H7 (cell line): ENCODE measurements at places on chromosomes 12 and 14. TPM values are rescaled to one million over a fixed set of nuclear protein-coding genes. Genes with fewer than 3 reads are reported as not detected.

DNA sequence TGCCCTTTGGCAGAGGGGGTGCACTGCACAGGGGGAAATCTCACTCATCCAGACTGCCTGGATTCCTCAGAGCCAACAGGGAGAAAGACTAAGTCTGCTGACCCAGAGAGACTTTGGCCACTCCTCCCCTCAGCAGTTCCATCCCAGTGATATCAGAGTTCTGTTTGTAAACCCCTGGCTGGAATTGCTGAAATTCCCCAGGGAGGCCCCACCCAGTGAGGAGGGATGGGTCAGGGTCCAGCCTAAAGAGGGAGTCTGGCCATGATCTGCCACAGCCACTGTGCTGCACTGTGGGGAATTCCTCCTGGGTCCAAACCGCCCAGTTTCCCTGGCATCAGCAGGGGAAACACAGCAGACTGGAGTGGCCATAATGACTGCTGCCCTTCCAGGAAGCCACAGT lies 54.9 kb upstream of the USP15 start:
- DNase-seq: no peak

DNA sequence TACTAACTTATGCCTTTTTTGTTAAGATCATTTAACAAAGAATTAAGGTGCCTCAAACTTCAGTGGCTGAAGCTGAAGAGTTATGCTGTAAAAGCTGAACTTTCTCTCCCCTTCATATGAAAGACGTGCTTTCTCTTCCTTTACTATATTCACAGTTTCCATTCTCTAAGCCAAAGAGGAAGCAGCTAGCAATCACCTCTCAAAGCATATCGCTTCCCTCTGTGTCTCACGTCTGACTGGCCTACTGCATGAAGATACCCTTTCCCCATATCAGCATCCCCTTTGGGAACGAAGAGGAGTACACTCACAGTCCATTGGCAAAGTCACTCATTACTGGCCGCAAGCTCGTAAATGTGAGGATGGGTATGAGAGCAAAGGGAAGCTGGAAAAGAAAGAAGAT lies 34.9 kb downstream of the SLC11A2 start:
- no peak for DNase-seq

Gene SMIM41
- not detected in 2 replicates for total RNA-seq

- DNase-seq: no peak
These were observed 88.5 kb downstream of the TSPAN8 start for GRCh38 chr12:71069311-71069710.

Gene MFAP5
- 0.42 TPM in 1 of 2 replicates, not detected in the other for total RNA-seq

DNA sequence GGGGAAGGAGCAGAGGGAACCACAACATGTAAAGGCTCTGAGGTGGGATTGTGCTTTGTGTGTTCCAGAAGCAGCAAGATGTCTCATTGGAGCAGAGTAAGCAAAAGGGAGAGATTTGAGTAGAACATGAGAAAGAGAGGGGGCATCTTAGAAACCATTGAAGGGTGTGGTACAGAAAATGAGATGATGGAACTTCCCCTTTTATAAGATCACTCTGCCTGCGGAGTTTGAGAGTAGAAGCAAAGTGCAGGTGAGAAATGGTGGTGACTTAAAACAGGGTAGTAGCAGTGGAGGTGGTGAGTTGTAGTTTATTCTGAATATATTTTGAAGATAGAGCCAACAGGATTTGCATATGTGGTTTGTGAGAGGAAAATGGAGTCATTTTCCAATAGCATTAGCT lies 56.0 kb downstream of the FBXO34 start:
- DNase-seq: no peak

GRCh38 chr12:57066245-57066644 lies 12.3 kb downstream of the NEMP1 start:
- no peak for DNase-seq

Gene LUM
- total RNA-seq: not detected in 2 replicates

DNA sequence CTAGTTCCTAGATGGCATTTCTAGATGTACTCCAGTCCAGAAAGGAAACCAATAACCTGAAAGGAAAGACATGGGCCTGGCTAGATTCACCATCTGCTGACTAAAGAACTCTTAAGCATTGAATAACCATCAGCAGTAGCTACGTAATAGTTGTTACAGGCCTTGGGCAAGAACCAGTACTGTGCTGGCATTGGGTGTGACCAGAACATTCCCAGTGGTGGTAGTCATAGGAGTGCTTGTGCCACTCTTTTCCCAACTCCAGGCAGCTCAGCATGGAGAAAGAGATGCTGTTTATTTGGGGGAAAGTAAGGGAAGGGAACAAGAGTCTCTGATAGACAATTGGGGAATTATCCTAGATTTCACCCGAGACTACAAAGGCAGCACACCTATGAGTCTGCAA lies 333.3 kb downstream of the SLC16A7 start:
- DNase-seq: no peak

Gene RPL10L
- not detected in 2 replicates for total RNA-seq

Gene PTPN21
- 3.5 and 6.1 TPM in 2 replicates for total RNA-seq

- DNase-seq: no peak
These were observed 23.8 kb downstream of the PITPNM2 start for GRCh38 chr12:123127182-123127495.

DNA sequence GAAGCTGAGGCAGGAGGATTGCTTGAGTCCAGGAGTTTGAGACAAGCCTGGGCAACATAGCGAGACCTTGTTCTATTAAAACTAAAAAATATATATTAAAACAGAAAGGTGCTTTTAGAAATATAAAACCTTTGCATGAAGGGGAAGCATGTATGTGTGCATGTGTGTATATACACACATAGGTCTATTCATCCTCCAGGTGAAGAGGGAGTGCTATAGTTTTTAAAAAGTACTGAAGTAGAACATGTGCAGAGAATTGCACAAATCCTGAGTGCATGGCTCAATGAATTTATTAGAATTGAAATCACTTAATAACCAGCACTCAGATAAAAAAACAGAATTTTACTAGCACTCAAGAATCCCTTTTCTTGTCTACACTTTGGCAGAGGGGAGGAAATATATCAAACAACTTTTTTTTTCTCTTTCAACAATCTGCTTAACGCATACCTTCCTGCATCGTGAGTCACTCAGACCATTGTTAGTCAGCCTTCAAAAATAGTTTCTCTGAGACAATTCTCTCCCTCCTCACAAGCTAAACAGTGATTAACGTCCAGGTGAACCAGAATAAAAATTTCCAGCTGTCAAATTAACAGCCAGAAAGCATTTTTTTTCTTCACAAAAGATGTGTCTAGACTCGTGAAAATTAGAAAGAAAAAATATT lies 17.7 kb upstream of the NEDD1 start:
- no peak for DNase-seq

Gene KRT77
- total RNA-seq: not detected in 2 replicates

- no peak for DNase-seq
These were observed 3.9 kb downstream of the BCAT1 start for GRCh38 chr12:24945039-24945438.

Gene PARP2
- total RNA-seq: 26.5 and 31.6 TPM in 2 replicates

GRCh38 chr14:61643555-61643954 lies 51.8 kb upstream of the HIF1A start:
- no peak for DNase-seq

Gene REM2
- total RNA-seq: 0.33 and 0.73 TPM in 2 replicates

Gene RNFT2
- total RNA-seq: 10.8 and 15.4 TPM in 2 replicates

Gene DYRK4
- 25.5 and 30.6 TPM in 2 replicates for total RNA-seq

DNA sequence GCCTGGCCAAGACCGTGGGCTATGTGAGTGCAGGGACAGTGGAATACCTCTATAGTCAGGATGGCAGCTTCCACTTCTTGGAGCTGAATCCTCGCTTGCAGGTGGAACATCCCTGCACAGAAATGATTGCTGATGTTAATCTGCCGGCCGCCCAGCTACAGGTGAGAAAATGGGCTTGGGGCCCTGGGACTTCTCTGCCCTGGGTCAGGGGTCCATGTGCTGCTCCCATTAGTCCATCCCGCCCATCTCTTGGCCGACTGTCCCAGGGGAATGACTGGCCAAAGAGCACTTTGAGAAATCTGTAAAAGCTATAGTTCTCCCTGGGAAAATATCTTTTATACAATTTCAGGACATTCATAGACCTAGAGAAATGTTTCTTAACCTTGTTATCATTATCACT lies 63.5 kb downstream of the ACACB start:
- no peak for DNase-seq

DNA sequence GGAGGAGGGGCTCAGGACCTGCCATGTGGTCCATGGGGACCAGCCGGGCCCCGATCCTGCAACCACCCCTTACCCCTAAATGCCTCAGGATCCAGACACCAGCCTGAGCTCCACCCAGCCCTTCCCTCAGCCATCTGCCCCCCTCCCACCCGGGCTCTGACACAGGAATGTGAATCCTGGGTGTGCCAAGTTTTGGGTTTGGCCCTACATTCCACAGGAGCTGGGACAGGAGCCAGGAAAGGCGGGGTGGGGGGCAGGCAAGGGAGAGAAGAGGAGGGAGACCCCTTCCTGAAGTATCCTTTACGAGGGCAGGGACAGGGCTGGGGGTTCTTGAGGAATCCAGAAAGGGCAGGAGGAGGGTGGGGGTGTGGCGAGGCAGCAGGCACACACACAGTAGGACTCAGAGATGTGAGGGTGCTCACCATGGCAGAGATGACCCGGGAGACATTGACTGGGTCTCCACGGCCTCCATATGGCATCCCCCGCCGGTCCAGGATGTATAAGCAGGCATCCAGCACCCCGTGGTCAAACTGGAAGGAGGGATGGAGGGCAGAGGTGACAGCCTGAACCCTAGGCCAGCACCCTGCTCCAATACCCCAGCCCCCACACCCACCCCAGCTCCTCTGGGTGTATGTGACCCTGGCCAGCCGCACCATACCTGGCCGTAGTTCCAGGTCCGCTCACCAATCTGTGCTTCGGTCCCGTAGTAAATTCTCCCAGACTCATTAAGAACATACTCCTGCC lies 3.5 kb downstream of the TGM1 start:
- no peak for DNase-seq

Gene TCL1B
- 14.0 and 18.5 TPM in 2 replicates for total RNA-seq

- DNase-seq: peak; percentile 19
These were observed 228.8 kb upstream of the RGS6 start for GRCh38 chr14:71703477-71703876.

GRCh38 chr12:52415870-52416750 lies 10.0 kb upstream of the KRT82 start:
- DNase-seq: no peak

GRCh38 chr12:77315407-77315806 lies 250.0 kb upstream of the E2F7 start:
- no peak for DNase-seq

DNA sequence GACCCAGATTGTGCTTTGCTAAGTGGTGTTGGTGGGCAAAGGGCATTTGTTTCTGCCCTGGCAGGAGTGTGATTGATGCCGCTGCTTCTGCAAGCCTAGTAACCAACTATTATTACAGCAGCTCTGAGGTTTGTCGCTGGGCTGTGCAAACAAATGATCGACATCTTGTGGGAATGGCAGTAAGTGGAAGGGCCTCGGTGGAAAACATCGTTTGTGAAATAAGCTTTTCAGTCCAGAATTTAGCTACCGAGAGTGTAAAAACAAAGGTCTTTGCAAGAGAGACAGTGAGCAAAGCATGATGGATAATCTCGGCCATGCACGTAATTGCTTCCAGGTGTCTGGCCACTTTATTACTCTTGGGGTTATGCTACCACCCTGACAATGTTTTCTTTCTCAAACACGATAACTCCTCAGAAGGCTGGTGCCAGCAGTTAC lies 397.7 kb upstream of the PRICKLE1 start:
- no peak for DNase-seq

DNA sequence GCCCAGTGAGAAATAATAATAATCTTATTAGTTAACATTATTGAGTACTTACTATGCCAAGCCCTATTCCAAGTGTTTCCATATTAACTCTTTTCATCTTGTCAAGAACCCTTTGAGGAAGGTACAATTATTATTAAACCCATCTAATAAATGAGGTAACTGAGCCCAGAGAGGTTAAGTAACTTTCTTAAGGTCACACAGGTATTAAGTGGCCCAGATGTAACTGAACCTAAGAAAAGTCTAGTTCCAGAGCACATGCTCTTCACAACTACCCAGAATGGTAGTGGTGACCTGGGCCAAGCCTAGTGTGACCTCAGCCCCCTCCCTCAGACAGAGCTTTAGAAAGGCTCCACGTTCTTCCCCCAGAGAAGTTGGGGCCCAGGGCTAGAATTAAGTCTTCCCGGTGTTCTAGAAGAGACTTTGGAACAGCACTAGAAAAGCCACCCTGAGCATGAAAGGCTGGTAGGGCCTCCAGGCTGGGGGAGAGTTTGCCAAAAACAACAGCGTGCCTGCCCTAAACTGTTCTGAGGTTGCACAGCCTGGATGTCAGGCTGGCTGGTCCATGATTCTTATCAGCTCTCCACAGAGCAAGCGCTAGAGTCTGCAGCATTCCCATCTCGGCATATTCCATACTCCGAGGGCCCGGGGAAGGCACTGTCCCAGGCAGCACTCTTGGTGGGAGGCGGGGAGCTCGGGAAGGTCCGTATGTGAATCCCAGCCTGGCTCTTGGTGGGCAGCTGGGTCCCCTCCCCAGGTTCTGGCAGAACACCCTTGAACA lies 41.3 kb upstream of the CTDSP2 start:
- DNase-seq: peak; percentile 59

DNA sequence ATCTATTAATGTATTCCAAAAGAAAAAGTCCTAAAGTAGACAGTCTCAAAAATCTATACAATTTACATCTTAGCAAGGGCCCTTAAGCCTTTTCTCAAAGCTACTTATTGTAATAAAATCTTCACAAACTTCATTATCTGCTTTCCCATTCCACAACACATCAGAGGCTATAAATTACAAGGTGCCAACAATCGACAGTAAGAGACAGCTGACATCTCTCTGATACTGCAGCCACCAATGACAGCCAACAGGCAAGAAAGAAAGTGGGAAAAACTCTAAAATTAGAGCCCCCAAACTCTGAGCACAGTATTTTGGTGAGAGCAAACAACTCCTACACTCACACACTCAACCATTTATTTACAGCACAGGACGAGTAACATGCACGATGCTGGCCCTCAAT lies 2.2 kb downstream of the ANGEL1 start:
- DNase-seq: no peak

DNA sequence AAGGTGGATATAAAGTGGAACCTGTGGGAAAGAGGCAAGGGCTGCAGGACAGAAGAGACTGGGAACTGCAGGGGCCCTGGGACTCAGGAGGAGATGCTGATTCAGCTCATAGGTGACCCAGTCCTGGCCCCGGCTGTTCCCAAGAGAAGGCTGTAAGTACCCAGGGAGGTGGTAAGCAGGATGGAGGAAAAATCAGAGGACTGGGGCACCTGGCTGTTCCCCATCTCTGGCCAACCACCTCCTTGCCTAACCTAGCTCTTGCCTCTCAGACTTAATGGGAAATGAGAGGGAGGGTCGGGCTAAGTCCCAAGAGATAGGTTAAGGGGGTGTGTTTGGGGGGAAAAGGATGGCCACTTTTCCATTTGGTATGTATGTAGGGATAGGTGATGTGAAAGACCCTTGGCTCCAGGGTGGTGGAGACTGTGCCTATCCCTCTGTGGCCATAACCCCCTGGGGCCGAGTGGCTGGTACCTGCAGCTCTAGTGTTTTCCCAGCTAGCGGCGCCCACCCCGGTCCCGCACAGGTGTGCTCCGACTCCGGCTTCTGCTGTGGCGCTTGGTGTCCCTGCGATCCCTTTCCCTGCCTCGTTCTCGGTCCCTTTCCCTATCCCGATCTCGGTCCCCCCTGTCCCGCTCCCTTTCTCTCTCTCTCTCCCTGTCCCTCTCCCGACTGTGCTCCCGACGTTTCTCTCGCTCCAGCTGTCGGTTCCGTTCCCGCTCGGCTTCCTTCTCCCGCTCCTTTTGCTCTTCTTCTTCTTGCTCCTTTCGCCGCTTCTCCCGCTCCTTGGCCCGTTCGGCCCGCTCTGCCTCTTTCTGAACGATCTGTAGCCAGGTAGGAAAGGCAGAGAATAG lies 1.6 kb upstream of the CDH24 start:
- peak; percentile 70 for DNase-seq
